ENCODE measurements at places on chromosomes 13 and 19. TPM values are rescaled to one million over a fixed set of nuclear protein-coding genes. Genes with fewer than 3 reads are reported as not detected.

- DNase-seq: no peak
- H3K27me3 ChIP-seq: no peaks in the 10 kb centered on the region
- no peak overlapping the region for H3K4me3 ChIP-seq
- no peaks in the 10 kb centered on the region for H3K36me3 ChIP-seq
Observed at GRCh38 chr13:93899981-93900380, 579.5 kb downstream of the DCT start.

- DNase-seq: no peak
- no peak overlapping the region for H3K27ac ChIP-seq
- H3K27me3 ChIP-seq: no peaks in the 10 kb centered on the region
- H3K4me3 ChIP-seq: no peak overlapping the region
- H3K4me1 ChIP-seq: no peaks in the 10 kb centered on the region
Observed at GRCh38 chr13:31485183-31485582, 254.1 kb upstream of the RXFP2 start.

GRCh38 chr13:110651726-110652230, 36.4 kb downstream of the NAXD start:
- no peaks in the 10 kb centered on the region for H3K36me3 ChIP-seq
- H3K27me3 ChIP-seq: no peaks in the 10 kb centered on the region
- no peak overlapping the region for H3K4me3 ChIP-seq
- DNase-seq: no peak

GRCh38 chr13:100378533-100378932, 210.1 kb downstream of the GGACT start:
- no peak overlapping the region for H3K27ac ChIP-seq
- no peak for DNase-seq
- H3K27me3 ChIP-seq: no peaks in the 10 kb centered on the region

GRCh38 chr19:9917321-9917720, 19.0 kb downstream of the OLFM2 start:
- no peaks in the 10 kb centered on the region for H3K4me1 ChIP-seq
- H3K27me3 ChIP-seq: no peaks in the 10 kb centered on the region
- peak; percentile 69 for DNase-seq
- H3K36me3 ChIP-seq: no peaks in the 10 kb centered on the region
- H3K27ac ChIP-seq: no peak overlapping the region

The CRLF1 gene
- total RNA-seq: 3.0 TPM

- no peak overlapping the region for H3K27ac ChIP-seq
- no peaks in the 10 kb centered on the region for H3K27me3 ChIP-seq
- H3K36me3 ChIP-seq: no peaks in the 10 kb centered on the region
- DNase-seq: no peak
- no peak overlapping the region for H3K4me3 ChIP-seq
- peaks cover 27% of the 10 kb centered on the region for H3K4me1 ChIP-seq
Observed at GRCh38 chr13:76883236-76883635, 3.0 kb downstream of the KCTD12 start.

The ETV2 gene
- total RNA-seq: 0.75 TPM
